ENCODE measurements at places on chromosomes 4 and X.
A peak's percentile ranks its signal among the peaks of the same experiment; 100 is the strongest.

DNA sequence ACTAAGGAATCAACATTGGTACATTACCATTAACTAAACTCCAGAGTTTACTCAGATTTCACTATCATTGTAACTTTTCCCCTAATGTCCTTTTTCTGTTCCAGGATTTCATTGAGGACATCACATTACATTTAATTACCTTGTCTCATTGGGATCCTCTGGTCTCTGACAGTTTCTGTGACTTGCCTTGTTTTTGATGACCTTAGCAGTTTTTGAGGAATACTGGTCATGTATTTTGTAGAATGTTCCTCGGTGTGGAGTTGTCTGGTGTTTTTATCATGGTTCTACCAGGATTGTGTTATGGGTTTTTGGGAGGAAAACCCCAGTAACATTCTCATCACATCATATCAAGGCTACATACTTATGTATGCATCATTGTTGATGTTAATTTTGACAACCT is 95.6 kb upstream of the TBC1D9 start:
- no peak for DNase-seq

DNA sequence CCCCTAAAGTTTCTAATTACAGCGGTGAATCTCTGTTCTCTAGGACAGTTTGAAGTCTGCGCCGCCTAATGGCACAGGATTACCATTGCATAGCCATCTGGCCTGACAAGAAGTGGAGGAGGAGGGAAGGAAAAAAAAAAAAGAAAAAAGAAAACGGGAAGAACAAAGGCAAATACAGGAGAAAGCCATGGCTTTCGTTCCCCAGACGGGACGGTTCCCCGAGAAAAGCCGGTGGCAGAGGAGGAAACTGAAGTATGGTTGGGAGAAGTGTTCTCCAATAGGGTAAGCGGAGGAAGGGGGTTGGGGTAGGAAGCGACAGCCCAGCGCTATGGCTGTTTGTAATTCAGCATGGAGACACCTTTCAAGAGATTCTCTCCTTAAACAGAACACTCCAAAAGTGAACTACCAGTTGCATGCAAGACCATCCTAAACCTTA is 80.8 kb downstream of the HMGN5 start:
- peak; percentile 40 for DNase-seq

DNA sequence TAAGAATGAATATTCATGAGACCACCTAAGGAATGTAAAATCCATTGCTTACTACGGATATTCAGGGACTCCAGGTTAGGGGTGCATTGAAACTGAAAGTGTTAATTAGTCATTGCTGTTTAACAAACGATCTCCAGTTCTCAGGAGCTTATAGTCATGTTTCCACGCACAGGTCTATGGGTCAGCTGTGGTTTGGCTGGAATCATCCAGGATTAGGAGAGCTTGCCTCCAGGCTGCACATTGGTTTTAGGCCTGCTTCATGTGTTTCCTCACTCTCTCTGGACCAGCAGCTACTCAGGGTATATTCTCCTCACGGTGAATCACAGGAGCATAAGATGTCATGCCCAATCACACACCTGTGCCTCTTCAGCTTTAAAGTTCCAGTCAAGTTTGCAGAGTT is 98.9 kb downstream of the ATXN3L start:
- no peak for DNase-seq

DNA sequence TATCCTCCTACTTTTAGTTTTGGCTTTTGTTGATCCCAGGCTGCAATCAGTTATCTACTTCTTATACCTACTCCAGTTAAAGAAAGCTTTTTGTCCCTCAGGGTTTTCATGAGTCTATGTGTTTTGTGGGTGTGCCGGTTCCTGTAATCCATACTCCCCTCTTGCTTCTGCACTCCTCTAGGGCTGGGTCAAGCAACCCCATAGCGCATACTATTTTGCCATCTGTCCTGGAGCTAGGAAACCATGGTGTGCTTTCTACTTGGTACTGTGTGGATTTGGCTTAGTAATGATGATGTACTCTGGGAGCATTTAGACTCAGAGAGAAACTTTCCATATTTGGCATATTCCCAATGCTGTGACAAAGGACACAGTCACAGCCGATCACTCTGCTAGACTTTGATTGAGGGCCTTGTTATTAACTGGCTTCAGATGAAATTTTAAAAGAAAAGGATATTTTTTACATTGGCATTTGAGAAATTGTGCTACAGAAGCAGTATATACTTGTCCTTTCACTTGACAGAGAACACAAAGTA is 86.1 kb upstream of the GRXCR1 start:
- DNase-seq: no peak

DNA sequence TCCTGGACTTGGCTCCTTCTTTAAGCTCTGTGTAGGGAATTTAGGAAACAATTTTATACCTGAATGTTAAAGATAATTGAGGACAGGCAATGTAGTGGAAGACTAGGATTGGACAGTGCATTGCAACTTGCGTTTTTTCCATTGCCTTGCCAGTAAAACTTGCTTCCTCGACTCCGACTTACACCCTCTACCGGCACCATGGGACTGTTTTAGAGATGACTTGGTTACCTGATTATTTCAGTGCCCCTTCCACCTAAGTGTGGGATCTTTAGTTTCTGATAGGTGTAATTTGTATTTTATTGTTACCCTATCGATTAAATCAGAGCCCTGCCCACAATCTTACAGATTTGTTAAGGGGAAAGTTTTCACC is 1.2 kb downstream of the PRPS1 start:
- DNase-seq: no peak

DNA sequence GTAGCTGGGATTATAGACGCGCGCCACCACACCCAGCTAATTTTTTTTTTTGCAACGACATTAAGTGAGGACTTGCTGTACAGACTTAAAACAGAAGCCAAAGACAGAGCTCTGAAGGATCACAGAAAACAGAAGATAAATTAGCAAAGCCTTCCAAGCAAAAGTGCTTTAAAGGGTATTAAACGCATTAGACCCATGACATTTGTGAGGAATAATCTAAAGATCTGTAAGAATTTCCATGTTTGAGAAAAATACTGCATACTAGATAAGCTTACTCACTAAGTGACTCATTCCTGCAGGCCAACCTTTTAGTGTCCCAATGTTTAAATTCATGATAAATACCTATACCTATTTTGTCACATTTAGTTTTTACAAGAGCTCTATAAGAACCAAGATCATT is 27.4 kb downstream of the SMARCA1 start:
- no peak for DNase-seq

DNA sequence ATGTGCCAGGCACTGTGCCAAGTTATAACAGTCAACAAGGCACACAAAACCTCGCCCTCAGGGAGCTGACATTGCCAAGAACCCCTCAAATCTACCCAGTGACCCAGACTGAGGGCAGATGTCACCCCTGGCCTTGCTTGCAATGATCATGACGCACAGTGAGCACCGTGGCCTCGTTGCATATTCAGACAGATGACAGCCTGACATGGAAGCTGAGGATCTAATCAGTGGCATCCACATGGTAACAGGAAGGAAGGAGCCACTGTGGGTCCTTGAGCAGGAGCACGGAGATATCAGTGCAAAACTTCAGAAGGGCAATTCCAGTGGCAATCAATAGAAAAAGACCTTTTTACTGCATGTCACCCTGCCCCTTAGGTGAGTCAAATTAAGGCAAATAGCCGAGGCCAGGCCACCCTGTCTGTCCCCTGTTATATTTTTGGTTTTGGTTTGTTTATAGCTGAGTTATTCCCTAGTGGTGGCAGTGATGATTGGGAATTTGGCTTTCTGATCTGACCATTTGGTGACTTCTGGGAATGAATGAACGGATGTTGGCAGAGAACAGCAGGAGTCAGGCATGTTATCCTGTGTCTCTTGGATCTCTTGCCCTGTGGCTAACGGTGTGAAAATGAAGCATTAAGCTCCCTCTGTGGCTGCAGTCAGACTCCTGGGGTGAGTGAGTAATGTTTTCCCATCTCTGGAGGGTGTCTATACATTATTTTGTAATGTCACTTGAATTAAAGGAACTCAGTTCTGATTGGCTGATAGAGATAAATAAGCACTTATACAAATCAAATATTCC is 20.4 kb downstream of the WDR13 start:
- peak; percentile 17 for DNase-seq

DNA sequence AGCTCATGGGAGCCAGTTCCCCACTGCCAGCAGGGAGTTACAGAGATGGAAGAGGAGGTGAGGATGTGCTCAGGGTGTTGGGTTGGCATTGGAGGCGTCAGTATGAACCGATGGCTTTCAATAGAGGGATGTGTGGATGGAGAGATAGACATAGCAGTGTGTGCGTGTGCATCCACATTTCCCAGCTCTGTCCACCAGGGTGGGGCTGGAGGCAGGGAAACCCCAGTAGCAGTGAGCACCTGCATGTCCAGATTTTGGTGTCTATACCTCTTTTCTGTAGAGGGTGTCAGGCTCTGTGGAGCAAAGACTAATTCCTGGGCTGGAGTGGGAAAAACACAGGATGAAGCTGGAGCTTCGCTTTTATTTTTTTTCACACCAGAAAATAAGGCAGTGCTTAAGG is 37.2 kb upstream of the HGFAC start:
- no peak for DNase-seq

- peak; percentile 57 for DNase-seq
Measured at GRCh38 chrX:81367291-81367690, 165.4 kb downstream of the SH3BGRL start.

DNA sequence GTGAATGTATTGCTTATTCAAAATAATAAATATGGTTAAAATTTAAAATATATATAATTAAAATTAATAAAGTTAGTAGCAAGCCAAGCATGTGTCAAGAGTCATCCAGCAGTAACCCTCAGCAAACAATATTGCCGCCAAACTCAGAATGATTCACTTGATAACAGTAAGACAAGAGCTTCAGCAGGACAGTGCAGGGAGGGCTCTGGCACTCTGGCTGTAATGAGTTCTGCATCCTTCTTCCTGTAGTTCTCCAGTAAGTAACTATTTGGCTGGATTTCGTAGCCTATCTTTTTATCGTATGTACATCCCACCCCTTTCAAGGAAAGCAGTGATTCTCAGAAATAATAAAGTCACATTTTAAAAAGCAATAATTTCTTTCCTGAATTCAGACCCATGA is 17.6 kb downstream of the OTUD6A start:
- DNase-seq: no peak

GRCh38 chr4:11626066-11626465 is 197.4 kb upstream of the HS3ST1 start:
- DNase-seq: no peak

DNA sequence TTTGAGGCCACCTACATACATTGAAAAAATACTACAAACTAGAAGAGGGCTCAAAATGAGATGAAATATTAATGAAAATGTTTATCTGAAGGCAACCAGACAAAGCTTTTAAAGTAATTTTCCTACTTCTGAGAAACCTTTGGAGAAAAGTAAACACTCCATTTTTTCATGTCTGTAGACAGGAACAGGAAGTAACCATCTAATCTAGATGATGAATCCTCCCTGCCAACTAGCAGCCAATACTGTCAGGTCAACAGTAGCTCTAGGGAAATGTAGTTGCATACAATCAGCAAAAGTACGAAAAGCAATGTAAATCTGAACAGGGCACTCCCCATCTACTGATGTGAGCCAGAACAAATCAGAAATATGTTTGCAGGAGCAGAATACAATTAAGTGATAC is 49.0 kb downstream of the AMMECR1 start:
- no peak for DNase-seq

DNA sequence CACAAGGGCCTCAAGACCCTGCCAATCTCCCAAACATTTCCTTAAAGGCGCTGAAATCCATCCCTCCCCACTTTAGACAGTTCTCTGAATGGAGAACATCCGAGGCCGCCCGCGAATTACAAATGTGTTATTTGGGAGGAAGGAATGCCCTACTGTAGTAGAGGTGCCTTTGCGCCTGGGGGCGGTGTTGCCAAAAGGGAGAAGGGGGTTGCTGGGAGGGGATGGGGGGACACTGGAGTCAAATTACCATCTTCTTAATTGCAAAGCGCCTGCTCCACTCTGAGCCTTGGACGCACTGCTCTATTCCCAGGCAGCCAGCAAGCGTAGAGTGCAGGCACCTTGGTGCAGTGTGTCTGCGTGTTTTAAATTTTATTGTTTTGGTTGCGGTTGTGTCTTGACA is 2.7 kb downstream of the TMEM255A start:
- no peak for DNase-seq

DNA sequence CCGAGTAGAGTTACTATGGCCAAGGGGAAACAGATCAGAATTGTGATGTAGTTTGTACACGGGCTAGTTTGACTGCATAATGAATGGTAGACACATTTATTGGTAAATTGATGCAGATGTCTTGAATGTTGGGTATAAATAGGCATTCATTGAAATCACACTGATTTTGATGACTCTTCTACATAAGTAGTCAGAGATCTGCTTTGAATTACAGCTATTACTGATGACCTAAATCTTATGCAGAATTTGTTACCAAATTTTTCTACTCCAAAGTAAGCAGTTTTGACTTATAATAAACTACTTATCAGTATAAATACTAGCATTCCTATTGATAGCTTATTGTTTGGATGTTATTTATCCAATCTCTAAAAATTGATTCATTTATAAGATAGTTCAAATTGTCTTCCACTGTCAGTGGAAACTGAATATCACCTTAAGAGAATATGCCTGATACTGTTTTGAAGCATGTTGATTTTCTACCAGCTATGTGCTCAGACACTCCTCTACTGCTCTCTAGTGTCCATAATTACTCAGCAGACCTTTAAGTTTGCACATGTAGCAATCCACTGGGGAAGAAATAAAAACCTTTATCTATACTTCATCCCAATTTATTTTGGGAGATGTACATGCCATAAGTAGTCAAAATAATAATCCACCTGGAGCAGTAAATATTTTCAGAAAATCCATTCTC is 120.3 kb downstream of the RASL11B start:
- no peak for DNase-seq

GRCh38 chr4:92266521-92266920 is 37.2 kb upstream of the GRID2 start:
- DNase-seq: no peak

DNA sequence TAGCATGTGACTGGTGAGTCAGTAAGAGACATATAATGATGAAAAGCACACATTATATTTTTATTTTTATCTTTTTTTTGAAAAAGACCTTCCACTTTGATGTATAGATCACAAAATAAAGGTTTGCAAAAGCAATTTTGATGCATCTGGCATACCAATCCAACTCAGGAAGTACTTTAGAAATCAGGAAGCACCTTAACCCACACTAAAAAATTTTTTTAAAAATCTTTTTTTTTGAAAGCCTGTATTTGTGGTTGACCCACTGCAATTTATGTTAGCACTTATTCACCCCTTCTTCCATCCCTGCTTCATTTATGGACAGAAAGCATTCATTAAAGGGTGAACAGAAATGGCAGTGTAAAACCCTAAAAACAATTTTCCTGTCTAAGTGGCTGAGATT is 16.6 kb downstream of the TMEM255A start:
- no peak for DNase-seq

GRCh38 chr4:33400504-33400903 is 2680.3 kb downstream of the PCDH7 start:
- no peak for DNase-seq

GRCh38 chr4:112296949-112297880 is at the start of gene ALPK1:
TSS of gene ALPK1 (plus strand) at chr4:112297369.
- DNase-seq: peak; percentile 94

- DNase-seq: no peak
Measured at GRCh38 chrX:149152941-149153340, 352.2 kb downstream of the IDS start.

- DNase-seq: no peak
Measured at GRCh38 chr4:151325111-151325948, at the start of gene SH3D19. TSS of gene SH3D19 (minus strand) at chr4:151325605. CDS start at chr4:151325352, 253 bp downstream.
